Activated naive CD4-positive, alpha-beta T cell treated with anti-CD3 and anti-CD28 coated beads, Interleukin-2, amount 10 ng/mL, durations not matched to agents 7 days and 5 days (primary cell): ENCODE measurements at places on chromosomes 1 and 21.

GRCh38 chr1:156643049-156643777 is 1.3 kb downstream of the BCAN start:
- no peak overlapping the region for H3K4me3 ChIP-seq
- peaks cover 33% of the 10 kb centered on the region for H3K4me1 ChIP-seq
- no peak for DNase-seq
- H3K27me3 ChIP-seq: peaks cover 98% of the 10 kb centered on the region
- H3K36me3 ChIP-seq: no peaks in the 10 kb centered on the region

GRCh38 chr1:245772325-245772724 is 617.5 kb downstream of the KIF26B start:
- H3K4me3 ChIP-seq: no peak overlapping the region
- H3K27ac ChIP-seq: no peak overlapping the region
- DNase-seq: no peak
- no peaks in the 10 kb centered on the region for H3K4me1 ChIP-seq
- H3K36me3 ChIP-seq: no peaks in the 10 kb centered on the region

DNA sequence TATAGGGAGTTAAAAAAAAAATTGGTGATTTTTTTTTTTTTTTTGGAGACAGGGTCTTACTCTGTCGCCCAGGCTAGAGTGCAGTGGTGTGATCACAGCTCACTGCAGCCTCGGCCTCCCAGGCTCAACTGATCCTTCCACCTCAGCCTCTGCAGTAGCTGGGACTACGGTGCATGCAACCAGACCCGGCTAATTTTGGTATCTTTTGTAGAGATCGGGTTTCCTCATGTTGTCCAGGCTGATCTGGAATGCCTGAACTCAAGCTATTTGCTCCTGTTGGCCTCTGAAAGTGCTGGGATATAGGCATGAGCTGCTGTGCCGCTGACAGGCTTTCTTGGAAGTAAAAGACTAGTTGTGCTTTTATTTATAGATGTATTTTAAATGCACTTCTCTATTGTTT is 3.0 kb downstream of the CDC42 start:
- peak overlapping the region; percentile 74 for H3K27ac ChIP-seq
- peaks cover 71% of the 10 kb centered on the region for H3K4me1 ChIP-seq
- peaks cover 4% of the 10 kb centered on the region for H3K27me3 ChIP-seq
- no peak for DNase-seq

- peak overlapping the region; percentile 15 for H3K27ac ChIP-seq
- no peaks in the 10 kb centered on the region for H3K36me3 ChIP-seq
- DNase-seq: peak; percentile 57
Observed at GRCh38 chr1:27632387-27633297, 2.3 kb downstream of the FGR start.

GRCh38 chr1:234629026-234629425 is 19.0 kb upstream of the IRF2BP2 start:
- H3K4me1 ChIP-seq: no peaks in the 10 kb centered on the region
- H3K27ac ChIP-seq: no peak overlapping the region
- H3K36me3 ChIP-seq: no peaks in the 10 kb centered on the region
- H3K27me3 ChIP-seq: peaks cover 3% of the 10 kb centered on the region
- H3K4me3 ChIP-seq: no peak overlapping the region
- DNase-seq: no peak

GRCh38 chr1:202656057-202656456 is 54.2 kb downstream of the SYT2 start:
- H3K4me1 ChIP-seq: no peaks in the 10 kb centered on the region
- no peak overlapping the region for H3K27ac ChIP-seq
- no peaks in the 10 kb centered on the region for H3K36me3 ChIP-seq
- no peak overlapping the region for H3K4me3 ChIP-seq

GRCh38 chr1:205496661-205497060 is 7.8 kb upstream of the CDK18 start:
- H3K4me3 ChIP-seq: no peak overlapping the region
- H3K27ac ChIP-seq: no peak overlapping the region
- H3K27me3 ChIP-seq: peaks cover 47% of the 10 kb centered on the region
- H3K4me1 ChIP-seq: no peaks in the 10 kb centered on the region

GRCh38 chr1:165075725-165076370 is 280.7 kb downstream of the LMX1A start:
- H3K27me3 ChIP-seq: no peaks in the 10 kb centered on the region
- no peak for DNase-seq
- no peak overlapping the region for H3K4me3 ChIP-seq
- no peaks in the 10 kb centered on the region for H3K4me1 ChIP-seq
- no peak overlapping the region for H3K27ac ChIP-seq

GRCh38 chr1:109928591-109929111 is 18.0 kb downstream of the CSF1 start:
- H3K36me3 ChIP-seq: peaks cover 33% of the 10 kb centered on the region
- peaks cover 1% of the 10 kb centered on the region for H3K4me1 ChIP-seq
- no peak overlapping the region for H3K27ac ChIP-seq
- no peak for DNase-seq
- no peak overlapping the region for H3K4me3 ChIP-seq

DNA sequence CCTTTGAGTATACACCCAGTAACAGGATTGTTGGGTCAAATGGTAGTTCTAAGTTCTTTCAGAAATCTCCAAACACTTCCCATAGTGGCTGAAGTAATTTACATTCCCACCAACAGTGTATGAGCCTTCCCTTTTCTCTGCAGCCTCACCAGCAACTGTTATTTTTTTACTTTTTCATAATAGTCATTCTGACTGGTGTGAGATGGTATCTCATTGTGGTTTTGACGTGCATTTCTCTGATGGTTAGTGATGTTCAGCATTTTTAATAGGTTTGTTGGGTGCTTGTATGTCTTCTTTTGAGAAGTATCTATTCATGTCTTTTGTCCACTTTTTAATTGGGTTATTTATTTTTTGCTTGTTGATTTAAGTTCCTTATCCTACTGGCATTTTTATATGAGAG is 26.4 kb upstream of the LAMC1 start:
- no peak for DNase-seq
- no peaks in the 10 kb centered on the region for H3K36me3 ChIP-seq
- no peak overlapping the region for H3K27ac ChIP-seq
- no peaks in the 10 kb centered on the region for H3K4me1 ChIP-seq
- peaks cover 24% of the 10 kb centered on the region for H3K27me3 ChIP-seq
- no peak overlapping the region for H3K4me3 ChIP-seq

GRCh38 chr1:214685906-214686305 is 82.9 kb downstream of the CENPF start:
- no peak overlapping the region for H3K4me3 ChIP-seq
- DNase-seq: no peak
- H3K4me1 ChIP-seq: no peaks in the 10 kb centered on the region

DNA sequence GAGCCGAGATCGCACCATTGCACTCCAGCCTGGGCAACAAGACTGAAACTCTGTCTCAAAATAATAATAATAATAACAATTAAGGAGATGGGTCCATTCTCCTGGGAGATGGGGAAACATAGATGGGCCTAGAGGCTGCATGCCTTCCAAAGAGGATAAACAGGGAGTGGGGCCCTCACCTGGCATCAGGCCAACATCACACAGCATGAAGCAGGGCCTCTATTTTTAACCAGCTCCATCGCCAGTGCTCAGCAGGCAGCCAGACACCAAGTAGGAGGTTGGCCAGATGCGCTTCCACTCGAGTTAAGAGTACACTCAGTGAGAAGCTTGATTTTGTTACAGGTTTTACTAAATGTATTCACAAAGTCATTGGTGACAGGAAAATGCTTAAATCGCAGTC is 352.0 kb downstream of the RRAGC start:
- H3K27ac ChIP-seq: peak overlapping the region; percentile 33
- H3K4me3 ChIP-seq: no peak overlapping the region
- no peak for DNase-seq
